ENCODE measurements at places on chromosomes 12 and 14.

DNA sequence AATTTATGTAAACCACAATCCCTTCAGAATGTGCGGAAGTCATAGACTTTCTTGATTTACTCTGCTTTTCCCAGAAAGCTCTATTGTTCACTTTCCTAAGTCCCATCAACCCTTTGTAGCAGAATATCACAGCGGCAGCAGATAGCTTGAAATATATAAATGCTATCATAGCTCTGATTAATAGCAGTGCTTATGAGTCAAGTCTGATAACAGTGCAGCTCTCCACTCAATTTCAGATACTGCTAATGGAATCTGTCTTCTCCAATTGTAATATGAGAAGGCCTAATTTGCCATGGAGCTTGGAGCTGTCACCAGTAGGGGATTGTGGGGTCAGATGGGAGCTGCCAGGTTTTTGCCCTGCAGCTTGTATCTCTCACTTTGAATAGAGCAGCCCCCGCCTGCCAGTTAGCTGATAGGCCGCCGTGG, 10.9 kb downstream of the TMEM260 start:
- no peak for DNase-seq

GRCh38 chr12:131147894-131148293, 194.2 kb downstream of the ADGRD1 start:
- DNase-seq, result no peak

DNA sequence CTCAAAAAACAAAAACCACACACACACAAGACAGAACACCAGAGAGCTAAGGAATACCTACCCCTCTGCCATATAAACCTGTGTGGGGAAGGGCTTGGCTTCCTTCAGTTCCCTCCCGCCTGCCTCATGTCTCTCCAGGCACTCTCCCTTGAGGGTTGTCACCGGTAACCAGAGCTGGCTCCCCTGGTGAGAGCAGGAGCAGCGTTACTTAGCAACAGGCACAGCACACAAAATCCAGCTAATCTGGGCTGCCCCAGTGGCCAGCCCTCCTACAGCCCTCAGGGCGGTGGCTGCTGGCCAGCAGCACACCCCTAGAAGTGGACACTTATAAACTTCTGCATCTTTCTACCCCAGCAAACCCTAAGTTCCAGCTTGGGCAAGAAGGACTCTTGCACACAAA, 21.6 kb upstream of the NR4A1 start:
- no peak for DNase-seq

DNA sequence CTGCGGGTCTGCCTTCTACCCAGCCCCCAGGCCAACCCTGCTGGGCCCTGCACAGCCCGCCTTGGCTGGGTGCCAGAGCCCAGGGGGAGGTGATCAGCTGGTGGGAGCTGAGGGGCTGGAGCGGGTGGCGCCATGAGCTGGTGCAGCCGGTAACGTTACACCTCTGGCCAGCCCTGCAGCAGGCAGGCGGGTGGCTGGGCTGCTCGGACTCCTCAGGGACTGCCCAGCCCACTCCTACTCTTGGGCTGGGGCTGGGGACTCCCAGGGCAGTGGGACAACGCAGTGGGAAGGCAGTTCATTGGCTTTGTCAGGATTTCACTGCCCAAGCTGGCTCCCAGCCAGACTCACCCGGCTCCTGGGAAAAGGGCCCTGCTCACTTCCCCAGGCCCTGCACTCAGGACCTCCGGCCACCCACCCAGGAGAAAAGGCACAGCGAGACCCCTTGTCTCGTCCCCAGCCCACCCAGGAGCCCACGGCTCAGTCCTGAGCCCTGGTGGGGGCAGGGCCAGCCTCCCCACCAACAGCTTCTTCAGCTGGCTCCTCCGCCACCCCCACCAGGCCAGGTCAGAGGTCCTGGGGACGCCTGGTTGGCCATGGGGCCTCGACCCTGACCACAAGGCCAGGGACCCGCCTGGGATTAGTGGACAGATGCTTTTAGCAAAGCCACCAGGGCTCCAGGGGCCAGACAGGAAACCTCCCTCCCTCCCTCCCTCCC, 1.0 kb downstream of the PGF start:
- DNase-seq, result no peak

DNA sequence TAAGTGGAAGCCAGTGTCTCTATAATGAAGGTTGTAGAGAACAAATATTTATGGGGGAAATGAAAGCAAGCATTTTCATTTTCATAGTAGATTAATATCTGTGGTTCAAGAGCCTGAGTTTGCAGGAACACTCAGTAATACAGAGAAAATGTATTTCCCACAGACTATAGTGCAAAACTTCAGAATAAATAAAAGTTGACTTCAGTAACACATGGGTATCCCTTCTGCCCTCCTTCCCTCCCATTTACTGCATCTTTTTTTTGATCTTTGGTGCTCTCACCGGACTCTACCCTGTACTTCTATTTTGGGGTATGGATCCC, 75.3 kb upstream of the AMN1 start:
- DNase-seq, result no peak

DNA sequence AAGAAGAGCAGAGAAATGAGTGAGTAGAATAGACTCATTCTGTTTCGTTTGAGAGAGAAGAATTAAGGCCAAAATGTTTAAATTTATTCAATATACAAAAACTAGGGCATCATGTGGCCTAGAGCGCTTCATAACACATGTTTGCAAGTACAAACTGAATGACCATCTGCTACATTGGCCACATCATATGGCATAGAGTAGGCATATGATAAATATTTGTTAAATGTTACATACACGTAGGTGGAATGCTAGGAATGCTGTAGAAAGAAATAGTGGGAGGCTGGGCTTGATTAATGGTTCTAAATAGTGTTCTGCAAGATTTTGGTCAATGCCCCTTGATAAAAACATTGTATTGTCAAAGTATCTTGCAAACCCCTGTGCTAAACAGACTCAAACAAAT, 10.8 kb downstream of the MGP start:
- peak; percentile 11 for DNase-seq

DNA sequence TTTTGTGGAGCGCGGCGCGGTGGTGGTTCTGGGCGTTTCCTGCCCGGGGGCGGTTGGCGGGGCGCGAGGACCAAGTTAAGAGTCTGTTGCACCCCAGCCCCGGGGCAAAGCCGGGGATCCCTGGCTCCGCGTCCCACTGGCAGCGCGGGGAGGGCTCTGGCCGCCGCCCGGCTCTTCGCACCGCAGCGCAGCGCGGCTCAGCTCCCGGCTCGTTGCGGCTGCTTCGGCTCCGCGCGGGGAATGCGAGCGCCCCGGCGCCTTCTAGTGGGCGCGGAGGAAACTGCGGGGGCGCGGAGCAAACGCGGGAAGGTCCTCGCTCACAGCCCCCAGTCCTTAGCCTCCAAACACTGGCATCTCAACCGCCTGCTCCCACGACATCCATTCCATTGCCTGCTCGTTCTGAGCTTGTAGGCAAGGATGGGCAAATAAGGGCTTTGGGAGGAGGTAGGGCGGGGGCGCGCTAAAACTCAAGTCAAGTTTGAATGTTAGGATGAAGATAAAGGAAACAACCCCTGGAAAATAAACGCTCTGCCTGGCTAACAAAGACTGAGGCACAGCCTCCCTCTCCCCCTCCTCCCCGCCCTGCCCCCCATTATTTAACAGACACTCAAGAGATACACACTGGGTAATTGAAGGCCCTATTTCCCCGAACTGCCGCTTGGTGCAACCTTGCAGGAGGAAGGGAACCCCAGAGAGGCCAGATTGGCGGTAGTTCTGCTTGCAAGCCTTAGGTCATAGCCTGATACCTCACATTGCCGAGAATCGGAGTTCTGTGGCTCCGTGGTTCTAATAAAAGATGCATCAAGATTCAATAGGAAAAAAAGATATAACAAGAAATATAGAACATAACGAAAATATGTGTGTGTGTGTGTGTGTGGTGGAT, at the start of gene B4GALNT1:
TSS of gene B4GALNT1 (minus strand) at position 244 of the 883 bp plus-strand sequence. CDS start 1,069 bp downstream, outside the sequence.
- peak; percentile 60 for DNase-seq

- no peak for DNase-seq
These were observed 4.2 kb downstream of the PEX5 start for GRCh38 chr12:7193674-7194073.

GRCh38 chr12:6852651-6853354, 853 bp downstream of the USP5 start:
- DNase-seq, result peak; percentile 90

- DNase-seq, result peak; percentile 91
These were observed 20.4 kb downstream of the FOS start for GRCh38 chr14:75299059-75299458.

- DNase-seq, result no peak
These were observed 445.0 kb downstream of the GXYLT1 start for GRCh38 chr12:41699658-41700057.

All from epithelial cell of esophagus (primary cell).